Stomach (tissue), 19 donors: ENCODE measurements at places on chromosomes 5 and 9. TPM values are rescaled to one million over a fixed set of nuclear protein-coding genes. Genes with fewer than 3 reads are reported as not detected.
A peak's percentile ranks its signal among the peaks of the same experiment; 100 is the strongest.

DNA sequence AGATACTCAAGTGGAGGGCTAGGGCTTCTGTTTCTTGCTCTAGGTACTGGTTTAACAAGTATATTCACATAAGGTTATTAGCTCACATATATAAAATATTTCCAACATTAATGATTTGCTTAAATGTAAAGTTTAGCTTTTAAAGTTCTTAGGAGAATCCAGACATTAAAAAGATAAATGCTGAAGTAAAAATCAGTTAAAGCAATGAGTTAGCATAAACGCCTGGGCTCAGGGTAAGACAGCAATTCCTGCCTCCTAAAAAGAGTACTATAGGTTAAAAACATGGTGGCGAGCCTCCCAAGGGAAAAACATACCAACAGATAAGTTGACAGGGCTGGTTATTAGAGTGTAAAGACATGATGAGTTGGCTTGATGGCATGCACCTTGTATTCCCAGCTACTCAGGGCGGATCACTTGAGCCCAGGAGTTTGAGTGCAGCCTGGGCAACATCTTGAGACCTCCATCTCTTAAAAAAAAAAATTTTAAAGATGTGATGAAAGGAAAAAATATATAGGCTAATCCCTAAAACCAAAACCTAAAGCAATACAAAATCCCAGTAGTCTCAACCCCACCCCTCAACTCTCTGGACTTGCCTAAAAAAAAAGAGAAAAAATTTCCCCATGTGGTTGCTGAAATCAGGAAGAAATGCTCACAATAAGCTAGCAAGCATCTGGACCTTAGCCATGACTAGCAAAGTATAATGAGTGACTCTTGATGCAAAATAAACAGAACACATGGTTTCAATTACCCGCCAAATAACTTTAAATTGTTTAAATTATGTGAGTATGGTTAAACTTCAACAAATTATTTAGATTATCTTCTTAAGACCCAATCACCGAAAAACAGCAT, 3.6 kb downstream of the GOLPH3 start:
- peaks cover 45% of the 10 kb centered on the region for H3K4me1 ChIP-seq
- DNase-seq, result peak; percentile 61
- no peaks in the 10 kb centered on the region for H3K27me3 ChIP-seq

Gene MAMDC2
- 47.8 TPM for total RNA-seq

Gene PCDHGA12
- 7.4 TPM for total RNA-seq

DNA sequence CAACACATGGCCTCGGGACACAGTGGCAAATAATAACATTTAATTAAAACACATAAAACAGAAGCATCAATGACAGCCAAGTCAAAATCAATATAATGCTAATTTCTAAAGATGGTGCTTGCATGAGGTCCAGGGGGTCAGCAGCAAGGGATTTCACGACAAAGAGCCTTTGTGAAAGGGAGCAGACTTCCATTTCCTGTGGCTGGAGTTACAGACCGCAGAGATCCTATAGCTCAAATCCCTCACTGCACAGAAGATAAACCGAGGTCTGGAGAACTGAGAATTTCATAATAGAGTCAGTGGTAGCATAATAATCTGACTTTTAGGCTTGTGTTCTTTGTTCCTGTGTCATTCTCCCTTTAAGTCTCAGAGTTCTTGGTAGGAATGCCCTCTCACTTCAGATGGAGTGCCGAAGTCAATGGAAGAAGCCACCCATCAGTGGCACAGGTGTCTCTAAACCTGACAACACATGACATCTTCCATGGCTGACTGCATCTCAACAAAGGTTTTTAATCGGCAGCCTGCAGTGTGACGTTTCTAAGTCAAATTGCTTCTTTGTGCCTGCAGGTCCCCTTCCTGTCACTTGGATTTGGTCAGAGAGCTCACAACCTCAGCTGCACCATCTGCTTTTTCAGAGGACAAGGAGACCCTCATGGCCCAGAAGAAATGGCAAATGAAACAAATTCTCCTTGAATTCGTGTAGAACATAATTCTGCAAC, 67.4 kb downstream of the CARTPT start:
- H3K36me3 ChIP-seq, result no peaks in the 10 kb centered on the region
- no peak overlapping the region for H3K4me3 ChIP-seq
- no peak for DNase-seq

DNA sequence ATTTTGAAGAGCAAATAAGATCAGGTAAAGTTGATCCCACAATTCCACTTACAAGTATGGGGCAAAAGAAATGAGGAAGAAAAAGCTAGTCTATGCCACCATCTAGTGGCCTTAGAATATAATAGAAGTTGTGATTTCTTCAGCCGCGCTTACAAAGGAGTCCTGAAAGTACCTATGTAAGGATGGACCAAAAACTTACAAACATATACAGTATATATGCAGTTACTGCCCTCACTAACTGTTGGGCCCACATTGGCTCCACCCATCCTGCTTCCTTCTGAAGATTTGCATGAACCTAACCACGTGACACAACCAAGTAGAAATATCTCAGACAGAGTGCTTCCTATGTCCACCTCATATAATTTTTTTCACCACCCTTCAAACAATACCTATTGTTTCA, 11.7 kb upstream of the OR13D1 start:
- no peak overlapping the region for H3K4me3 ChIP-seq
- no peaks in the 10 kb centered on the region for H3K4me1 ChIP-seq
- H3K27ac ChIP-seq, result no peak overlapping the region
- H3K36me3 ChIP-seq, result no peaks in the 10 kb centered on the region
- no peak for DNase-seq

- no peak overlapping the region for H3K27ac ChIP-seq
- no peaks in the 10 kb centered on the region for H3K36me3 ChIP-seq
- H3K27me3 ChIP-seq, result no peaks in the 10 kb centered on the region
- no peak overlapping the region for H3K4me3 ChIP-seq
- H3K4me1 ChIP-seq, result peaks cover 59% of the 10 kb centered on the region
- DNase-seq, result no peak
Observed at GRCh38 chr9:34332076-34332964, 3.0 kb downstream of the NUDT2 start.

Gene WDR38
- total RNA-seq, result not detected

DNA sequence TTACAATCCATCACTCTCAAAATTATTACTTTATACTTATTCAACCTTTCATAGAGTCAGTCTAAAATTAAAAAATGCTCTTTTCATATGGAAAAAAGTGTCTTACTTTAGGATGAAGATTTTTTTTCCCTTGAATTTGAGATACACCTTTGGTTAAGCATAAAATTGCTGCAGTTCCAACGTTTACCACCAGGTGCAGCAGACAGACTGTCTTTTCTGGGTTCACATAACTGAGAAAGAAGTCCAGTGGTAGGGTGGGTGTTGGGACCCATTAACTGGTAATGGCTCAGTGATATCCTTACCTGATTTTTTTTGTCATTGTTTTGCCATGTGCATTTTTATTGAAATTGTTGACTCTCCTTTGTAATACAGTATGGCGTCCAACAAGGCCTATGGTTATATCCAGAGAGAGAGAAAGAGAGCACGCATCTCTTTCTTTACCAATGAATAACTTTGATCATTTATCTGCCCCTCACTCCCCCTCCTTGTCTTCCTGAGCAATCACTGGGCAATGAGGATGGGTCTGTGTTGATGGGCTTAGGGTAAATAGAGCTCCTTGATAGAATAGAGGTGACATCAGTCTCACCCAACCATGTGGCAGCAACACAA, 98.4 kb downstream of the FBXL7 start:
- H3K36me3 ChIP-seq, result no peaks in the 10 kb centered on the region
- H3K27me3 ChIP-seq, result no peaks in the 10 kb centered on the region
- DNase-seq, result no peak
- H3K27ac ChIP-seq, result no peak overlapping the region

Gene MAN2A1
- 136 TPM for total RNA-seq

Gene S1PR3
- 12.5 TPM for total RNA-seq

Gene SREK1IP1
- total RNA-seq, result 12.2 TPM

- no peak overlapping the region for H3K27ac ChIP-seq
- DNase-seq, result no peak
- H3K4me1 ChIP-seq, result peaks cover 16% of the 10 kb centered on the region
Observed at GRCh38 chr5:77852514-77853352, 76.6 kb upstream of the TBCA start.

- H3K27ac ChIP-seq, result no peak overlapping the region
- H3K36me3 ChIP-seq, result no peaks in the 10 kb centered on the region
- H3K4me3 ChIP-seq, result no peak overlapping the region
- no peak for DNase-seq
- H3K4me1 ChIP-seq, result no peaks in the 10 kb centered on the region
Observed at GRCh38 chr5:81898403-81898802, 73.4 kb upstream of the ATG10 start.

DNA sequence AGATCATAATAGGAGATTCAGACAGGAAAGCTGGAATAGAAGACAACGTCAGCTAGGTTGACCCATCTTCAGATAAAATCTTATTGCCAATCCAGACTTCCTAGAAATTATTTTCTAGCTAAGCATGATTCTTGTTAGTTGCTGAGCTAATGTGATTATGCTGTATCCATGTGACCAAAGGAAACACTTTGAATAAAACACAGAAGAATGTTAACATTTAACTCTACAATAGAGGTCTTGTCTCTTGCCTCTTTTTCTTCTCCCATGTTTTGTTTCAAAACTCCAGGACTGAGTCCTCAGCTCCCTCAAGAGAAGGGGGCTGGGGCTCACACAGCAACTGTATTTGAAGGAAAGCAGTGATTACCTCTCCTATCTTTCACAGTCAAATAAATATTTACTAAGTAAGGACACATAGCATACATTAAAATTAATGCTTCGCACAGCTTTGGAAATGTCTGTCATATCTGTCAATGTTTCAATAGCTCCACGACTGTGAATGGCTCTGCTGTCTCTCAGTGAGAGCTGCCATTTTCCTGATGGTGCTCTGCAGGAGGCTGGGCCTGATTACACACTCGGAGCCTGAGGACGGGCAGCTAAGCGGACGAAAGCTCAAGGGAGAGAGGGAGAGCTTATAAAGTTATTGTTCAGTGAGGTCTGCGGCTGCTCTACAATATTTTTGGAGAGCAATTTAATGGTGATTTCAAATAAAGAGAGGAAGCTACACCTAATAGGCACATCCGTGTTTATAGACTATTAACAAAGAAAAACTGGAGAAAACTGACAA, 64.8 kb upstream of the ZNF462 start:
- no peaks in the 10 kb centered on the region for H3K27me3 ChIP-seq
- no peak overlapping the region for H3K4me3 ChIP-seq
- H3K36me3 ChIP-seq, result no peaks in the 10 kb centered on the region

- DNase-seq, result no peak
- no peaks in the 10 kb centered on the region for H3K36me3 ChIP-seq
- H3K4me3 ChIP-seq, result no peak overlapping the region
- peaks cover 10% of the 10 kb centered on the region for H3K27me3 ChIP-seq
- H3K4me1 ChIP-seq, result no peaks in the 10 kb centered on the region
Observed at GRCh38 chr9:126081746-126082145, 244.9 kb upstream of the MVB12B start.

Gene FGFR4
- 16.8 TPM for total RNA-seq

Gene PRUNE2
- total RNA-seq, result 311 TPM

- no peaks in the 10 kb centered on the region for H3K36me3 ChIP-seq
- no peak for DNase-seq
- no peak overlapping the region for H3K27ac ChIP-seq
- H3K4me3 ChIP-seq, result no peak overlapping the region
- H3K4me1 ChIP-seq, result peaks cover 6% of the 10 kb centered on the region
Observed at GRCh38 chr9:7802666-7803065, 3.1 kb upstream of the DMAC1 start.

DNA sequence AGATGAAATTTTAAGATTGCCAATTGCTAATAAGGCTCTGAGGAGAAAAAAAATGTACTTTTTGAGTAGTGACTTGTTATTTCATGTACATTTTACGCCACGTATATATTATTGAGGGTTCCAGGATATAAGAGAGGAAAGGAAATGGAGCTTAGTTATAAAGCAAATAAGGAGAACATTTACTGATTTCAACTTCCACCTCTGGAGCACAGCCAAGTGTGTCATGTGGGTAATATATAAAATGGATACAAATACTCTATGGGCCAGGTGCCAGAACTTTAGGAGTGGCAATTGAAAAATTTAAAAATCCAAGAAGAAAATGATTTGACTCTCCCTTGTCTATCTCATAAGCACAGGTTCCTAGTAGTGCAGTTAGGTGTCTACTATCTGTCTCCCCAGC, 45.0 kb upstream of the VLDLR start:
- H3K36me3 ChIP-seq, result no peaks in the 10 kb centered on the region
- no peaks in the 10 kb centered on the region for H3K27me3 ChIP-seq
- H3K4me1 ChIP-seq, result peaks cover under 1% of the 10 kb centered on the region
- H3K27ac ChIP-seq, result no peak overlapping the region
- H3K4me3 ChIP-seq, result no peak overlapping the region
- DNase-seq, result peak; percentile 81

DNA sequence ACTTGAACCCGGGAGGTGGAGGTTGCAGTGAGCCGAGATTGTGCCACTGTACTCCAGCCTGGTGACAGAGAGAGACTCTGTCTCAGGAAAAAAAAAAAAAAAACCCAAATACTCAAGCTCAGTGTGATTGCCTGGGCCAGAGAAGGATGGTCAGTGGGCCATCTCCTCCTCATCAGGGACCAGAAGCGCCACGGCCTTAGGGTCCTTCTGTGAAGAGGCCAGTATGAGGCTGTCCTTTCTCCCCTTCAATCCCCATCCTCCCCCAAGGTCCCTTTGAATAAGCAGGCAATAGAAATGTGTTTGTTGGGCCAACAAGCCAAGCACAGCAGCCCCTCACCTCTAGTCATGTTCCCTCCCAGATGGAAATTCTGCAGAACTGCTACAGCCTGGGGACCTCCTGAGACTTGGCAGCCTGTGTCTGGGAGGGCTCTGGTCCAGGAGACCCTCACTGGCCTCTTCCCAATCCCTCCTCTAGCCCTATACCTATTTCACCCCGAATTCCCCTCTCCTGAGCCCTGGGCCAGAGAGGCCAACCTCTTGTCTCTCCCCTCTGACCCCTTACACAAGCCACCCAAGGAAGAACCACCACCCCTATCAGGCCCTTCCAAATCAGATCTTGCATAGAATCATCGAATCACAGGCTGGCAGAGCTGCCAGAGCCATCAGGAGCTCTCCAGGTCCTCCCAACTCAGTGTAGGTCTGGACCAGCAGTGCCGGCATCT, 1.0 kb downstream of the CSF1R start:
- no peaks in the 10 kb centered on the region for H3K36me3 ChIP-seq
- no peak for DNase-seq
- peaks cover 7% of the 10 kb centered on the region for H3K27me3 ChIP-seq
- no peak overlapping the region for H3K27ac ChIP-seq
- peak overlapping the region; percentile 6 for H3K4me3 ChIP-seq

- DNase-seq, result peak; percentile 78
- H3K4me1 ChIP-seq, result peaks cover 40% of the 10 kb centered on the region
- no peaks in the 10 kb centered on the region for H3K27me3 ChIP-seq
- peak overlapping the region; percentile 65 for H3K27ac ChIP-seq
- no peak overlapping the region for H3K4me3 ChIP-seq
- H3K36me3 ChIP-seq, result no peaks in the 10 kb centered on the region
Observed at GRCh38 chr5:52725065-52725746, 62.5 kb upstream of the ITGA1 start.

Gene BRD8
- 58.2 TPM for total RNA-seq

Gene ASS1
- 37.3 TPM for total RNA-seq

Gene TXNDC8
- total RNA-seq, result not detected
